ENCODE measurements at places on chromosomes 7 and 10.

DNA sequence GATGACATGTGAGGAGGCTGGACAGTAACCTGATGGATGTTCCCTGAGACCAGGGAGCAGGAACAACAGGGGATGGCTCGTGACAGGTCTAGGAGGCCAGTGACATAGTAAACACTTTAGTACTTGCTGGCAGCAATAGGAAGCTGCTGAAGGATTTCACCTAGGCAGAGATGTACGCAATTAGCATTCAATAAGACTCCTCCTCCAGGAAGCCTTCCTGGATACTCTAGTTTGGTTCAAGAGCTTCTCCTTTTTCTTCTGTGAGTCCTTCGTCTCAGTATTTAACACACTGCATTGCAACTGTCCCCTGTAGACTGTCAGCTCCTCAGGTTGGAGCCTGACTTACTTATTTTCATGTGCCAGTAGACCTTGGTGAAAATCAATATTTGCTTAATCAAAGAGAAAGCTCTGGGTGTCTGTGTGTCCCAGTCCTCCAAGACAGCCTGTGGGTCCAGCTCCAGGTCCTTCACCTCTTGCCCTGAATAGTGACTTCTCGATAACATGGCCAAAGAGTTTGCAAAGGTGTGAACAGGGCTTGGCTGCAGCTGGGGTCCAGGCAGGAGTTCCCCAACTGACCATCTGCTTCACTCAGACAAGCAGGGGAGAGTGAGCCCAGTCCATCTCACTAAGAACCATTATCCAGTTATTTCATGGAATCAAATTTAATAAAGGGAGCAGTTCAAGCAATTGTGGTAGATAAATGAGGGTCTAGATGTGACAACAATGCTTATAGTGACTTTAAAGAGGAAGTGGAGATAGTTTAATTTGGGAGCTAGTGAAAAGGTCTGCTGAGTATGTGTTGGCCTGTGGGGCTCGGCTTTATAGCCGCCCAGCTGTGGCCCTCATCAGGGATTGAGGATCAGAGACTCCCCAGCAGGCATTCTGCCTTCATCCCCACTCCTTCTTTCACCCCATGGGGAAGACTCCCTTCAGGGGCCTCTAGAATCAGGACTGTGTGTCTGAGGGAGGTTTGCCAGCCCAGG is 9.4 kb downstream of the TMEM273 start:
- DNase-seq = no peak

- no peak for DNase-seq
Observed at GRCh38 chr10:125513429-125514182, 169.4 kb downstream of the TEX36 start.

- DNase-seq = no peak
Observed at GRCh38 chr7:151455690-151456089, 15.7 kb upstream of the CRYGN start.

- no peak for DNase-seq
Observed at GRCh38 chr7:28005847-28006231, 174.8 kb downstream of the JAZF1 start.

DNA sequence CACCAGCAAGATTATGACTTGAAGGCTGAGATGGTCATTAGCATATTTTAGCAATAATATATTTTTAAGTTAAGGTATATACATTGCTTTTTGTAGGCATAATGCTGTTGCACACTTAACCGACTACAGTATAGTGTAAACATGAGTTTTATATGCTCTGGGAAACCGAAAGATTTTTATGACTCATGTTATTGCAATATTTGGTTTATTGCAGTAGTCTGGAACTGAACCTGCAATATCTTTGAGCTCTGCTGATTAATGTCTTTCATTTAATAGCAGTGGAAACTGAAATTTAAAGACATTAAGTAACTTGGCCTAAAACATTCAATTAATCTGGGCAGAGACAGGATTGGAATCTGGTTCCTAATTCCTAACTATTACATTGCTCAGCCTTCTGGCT is 266.7 kb upstream of the PLXDC2 start:
- DNase-seq = no peak

DNA sequence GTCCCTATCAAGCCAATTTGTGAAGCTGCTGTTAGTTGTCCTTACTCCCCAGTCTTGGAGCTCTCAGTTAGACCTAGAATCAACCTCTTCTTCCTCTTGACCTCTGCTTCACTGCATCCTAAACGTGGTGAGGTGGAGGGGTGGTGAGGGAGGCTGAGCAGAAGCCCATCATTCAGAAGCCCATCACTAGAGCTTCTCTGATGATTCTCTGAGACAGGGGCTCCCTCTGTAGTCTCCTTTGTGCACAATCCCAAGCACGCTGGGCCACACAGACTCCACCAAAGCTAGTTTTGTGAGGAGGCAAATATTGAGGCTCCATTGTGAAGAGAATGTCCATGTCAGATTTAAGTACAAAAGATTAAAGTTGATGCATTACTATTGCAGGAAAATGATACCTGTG is 163.8 kb upstream of the PRSS1 start:
- no peak for DNase-seq

DNA sequence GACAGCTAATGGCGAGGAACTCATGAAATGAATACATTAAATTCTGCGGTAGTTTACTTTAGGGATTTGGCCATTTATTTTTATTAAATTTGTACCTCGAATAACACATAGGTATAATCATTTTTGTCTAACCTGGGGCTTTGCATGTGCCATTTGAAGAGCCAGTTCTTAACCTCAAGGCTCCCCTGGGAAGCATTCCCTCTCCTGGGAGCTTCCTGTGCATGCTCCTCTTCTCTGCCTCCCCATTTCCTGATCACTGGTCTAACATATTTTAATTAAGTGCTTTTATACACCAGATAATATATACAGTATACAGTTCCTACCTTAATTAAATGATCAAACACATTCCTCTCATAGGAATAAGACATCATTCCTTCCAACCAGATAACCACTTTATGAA is 183.9 kb upstream of the FZD1 start:
- no peak for DNase-seq

Measured in hepatocyte (in vitro differentiated cells).